ENCODE measurements at places on chromosomes 5 and 9.

GRCh38 chr5:110785356-110785755, 46.5 kb downstream of the SLC25A46 start:
- peak; percentile 76 for DNase-seq

- DNase-seq: no peak
Observed at GRCh38 chr9:104256031-104256695, 162.1 kb downstream of the SMC2 start.

- DNase-seq: peak; percentile 10
Observed at GRCh38 chr5:44952376-44952775, 143.6 kb downstream of the MRPS30 start.

GRCh38 chr5:81779125-81779915, 28.4 kb upstream of the SSBP2 start:
- peak; percentile 65 for DNase-seq

DNA sequence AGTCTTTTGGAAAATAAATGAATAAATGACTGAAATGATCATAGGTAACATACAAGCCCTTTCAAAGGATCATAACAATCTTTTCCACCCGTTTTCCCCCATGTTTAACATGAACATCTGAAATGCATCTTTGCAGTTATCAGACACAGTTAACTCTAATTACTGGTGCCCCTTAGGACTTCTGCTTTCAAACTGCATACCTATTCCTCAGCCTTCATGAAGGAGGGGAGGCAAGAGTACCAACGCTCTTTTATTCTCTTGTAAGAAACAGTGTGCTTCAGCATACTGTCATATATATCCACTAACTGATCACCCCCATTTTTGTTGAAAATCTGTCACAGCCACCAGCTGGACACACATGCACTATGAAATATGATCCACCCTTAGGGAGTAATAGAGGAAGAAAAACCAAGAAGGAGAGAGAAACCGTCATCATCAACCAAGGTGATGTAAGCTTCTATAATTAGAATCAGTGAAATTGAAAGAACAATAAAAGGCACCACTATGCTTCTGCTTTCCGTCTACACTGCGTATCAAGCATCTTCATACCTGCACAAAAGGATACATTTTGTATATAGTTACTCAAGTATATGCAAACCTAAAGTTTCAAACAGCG, 98.7 kb downstream of the RAPGEF6 start:
- peak; percentile 26 for DNase-seq

- DNase-seq: no peak
Observed at GRCh38 chr9:34823778-34824177, 113.8 kb upstream of the CCL21 start.

DNA sequence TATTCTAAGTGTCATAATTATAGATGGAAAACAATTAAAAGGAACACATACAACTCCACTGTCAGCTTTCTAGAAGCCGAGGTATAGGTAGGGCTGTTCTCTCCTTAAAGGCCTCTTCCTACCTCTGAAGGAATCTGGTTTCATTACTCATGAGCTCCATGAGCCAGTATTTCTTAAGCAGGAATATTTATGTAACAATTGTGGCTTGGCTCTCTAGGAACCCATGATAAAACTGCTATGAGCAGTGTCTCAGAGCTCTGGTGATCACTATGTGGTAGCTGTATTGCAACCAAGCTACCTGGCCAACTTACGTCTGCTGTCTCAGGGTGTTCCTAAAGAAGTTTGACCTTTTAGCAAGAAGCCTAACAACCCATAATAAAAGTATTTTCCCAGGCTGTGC, 157.7 kb downstream of the CEP120 start:
- DNase-seq: peak; percentile 70

DNA sequence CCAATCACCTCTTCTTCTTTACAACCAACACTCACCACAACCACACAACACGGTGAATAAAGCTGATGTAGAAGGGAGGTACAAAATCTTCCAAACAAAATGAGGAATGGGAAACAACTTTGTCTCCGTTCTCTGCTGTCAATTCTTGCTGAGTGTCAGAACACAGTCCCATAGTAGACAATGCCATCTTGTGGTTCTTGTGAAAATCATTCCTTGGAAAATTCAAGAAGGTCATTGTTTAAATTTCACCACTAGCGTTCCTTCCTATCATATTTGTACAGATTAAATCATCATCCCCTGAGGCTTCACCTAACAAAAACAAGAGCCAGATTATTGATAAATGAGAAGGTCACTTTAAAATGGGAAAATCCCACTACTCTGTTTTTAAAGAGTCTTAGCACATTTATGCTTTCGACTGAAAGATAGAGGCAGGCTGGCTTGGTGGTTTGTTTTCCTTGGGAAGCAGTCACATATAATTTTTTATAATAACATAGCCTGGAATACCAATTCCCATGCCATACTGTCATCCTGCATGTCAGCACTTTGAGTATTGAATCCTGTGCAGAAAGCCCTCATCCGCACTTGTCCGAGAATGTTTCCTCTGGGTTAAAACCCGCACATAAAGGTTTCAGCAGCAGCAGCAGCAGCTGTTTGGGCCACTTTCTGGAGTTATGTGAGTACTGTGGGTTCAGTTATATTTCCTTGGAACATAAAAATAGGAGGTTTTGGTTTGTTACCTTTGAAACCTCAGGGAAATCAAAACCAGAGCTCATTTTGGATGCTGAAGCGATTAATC, 395.0 kb upstream of the SMARCA2 start:
- no peak for DNase-seq

DNA sequence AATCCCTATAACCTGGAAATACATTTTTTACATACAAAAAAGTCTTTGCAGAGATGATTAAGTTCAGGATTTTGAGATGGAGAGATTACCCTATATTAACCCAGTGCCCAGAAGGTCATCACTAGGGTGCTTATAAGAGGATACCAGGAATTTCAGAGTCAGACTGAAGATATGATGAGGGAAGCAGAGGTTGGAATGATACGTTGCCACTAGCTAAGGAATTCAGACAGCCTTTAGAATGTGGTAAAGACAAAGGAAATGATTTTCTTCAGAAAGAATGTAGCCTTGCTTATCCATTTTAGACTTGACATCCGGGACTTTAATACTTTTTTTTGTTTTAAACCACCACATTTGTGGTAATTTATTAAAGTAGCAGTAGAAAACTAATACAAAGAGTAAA, 2176.8 kb upstream of the C9orf72 start:
- peak; percentile 11 for DNase-seq

- no peak for DNase-seq
Observed at GRCh38 chr9:134057751-134058701, 9.8 kb downstream of the BRD3 start.

DNA sequence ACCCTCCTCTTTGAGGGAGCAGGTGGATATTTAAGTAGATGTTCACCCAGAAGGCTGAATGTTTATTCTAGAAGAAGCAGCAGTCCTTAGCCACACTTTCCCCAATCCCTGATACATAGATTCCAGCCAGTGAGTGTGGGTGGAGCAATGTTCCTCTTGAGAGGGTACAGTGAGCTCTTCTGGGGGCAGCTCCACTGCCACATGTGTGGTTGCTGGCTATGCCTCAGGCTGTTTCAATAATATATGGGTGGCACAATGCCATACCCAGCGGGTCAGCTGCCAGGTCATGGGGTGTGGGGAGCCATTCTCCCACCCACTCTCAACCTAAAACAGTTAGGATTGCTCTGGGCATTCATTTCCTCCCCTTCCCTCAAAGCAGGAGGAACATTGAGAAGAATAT, 61.6 kb upstream of the DAB2 start:
- DNase-seq: no peak

DNA sequence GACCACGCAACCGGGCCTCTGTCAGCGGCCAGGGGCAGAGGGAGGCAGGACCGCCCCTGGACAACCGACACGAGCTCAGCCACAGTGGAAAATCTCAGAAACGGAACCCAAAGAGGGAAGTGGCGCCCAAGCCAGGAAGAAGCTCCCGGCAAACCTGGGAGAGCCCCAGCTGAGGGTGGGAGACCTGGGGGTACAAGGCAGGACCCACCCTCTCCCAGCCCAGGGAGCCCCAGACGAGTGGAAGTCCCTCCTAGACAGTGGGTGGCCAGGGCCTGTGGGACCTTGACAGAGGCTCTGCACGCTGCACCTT, 3.0 kb downstream of the SLC12A7 start:
- DNase-seq: no peak

DNA sequence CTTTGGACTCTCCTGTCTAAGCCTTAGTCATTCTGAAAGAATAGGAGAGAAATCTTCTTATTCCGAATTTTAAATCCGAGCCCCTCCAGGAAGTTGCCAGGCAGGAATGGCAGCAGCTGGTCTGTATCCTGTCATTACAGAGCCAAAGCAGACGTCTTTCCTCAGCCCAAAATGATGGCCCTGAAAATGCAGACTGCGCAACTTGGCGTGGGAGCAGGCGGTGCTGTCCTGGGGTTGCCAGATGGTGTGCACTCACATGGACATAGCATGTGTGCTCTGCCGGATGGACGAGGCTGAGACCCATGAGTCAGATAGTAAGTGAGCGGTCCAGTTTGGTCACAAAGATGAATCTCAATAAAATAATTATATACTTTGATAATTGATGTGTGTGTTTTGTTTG, 410.4 kb downstream of the KCTD16 start:
- no peak for DNase-seq

GRCh38 chr5:14443671-14444093, 137.9 kb upstream of the OTULINL start:
- DNase-seq: peak; percentile 70

DNA sequence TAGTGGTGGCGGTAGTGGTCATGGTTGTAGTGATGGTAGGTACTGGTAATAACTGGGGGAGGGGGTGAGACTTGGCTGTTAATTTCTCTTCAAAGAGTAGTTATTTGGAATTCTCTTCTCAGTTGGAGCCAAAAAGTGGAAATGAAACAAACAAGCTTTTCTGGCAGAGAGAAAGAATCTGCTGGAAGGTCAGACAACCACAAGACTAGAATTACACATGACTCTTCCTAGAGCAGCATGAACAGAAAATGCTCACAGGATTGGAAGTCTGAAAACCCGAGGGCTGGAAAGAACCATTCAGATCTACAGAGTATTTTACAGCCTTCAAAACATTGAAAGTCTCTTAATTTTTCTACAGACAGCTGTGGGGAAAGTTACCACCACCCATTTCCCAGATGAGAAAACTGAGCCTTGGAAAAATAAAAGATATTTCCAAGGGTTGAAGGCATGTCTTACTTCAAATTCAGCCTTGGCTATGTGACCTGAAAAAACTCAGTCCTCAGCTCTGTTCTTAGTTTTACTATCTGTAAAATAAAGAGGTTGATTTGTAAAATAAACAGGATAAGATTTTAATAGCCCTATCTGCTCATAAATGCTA, 42.9 kb upstream of the TRIM32 start:
- DNase-seq: peak; percentile 78

Measured in fibroblast of the aortic adventitia (primary cell).